ENCODE measurements at places on chromosomes 5 and 9.
A peak's percentile ranks its signal among the peaks of the same experiment; 100 is the strongest.

DNA sequence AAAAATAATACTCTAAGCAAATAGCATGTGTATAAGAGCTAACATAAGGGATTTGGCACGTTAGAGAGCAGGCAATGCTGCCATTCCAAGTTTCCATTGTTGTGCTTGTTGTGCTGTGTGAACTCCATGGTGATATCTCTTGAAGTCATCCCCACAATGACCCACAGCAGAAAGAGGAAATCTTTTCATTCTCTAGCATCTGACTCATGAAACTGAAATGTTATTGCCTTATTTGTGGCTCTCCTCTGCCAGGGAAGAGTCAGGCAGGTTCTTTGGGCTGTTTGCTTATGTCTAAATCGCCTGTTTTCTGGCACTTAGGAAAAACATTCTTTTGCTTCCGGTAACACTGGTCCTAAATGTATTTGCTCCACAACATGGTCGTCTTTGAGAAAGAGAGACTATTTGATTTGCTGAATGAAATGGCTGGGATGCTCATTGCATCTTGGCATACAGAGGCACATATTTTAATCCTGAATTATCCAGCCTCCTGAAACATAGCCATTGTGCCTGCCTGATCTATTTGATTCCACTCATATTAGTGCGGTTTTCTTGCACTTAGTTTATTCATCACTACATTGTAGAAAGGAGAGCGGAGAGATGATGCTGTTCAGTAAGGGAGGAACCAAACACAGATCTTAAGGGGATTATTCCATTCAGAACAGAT is 188.8 kb downstream of the CSNK1G3 start:
- peak; percentile 76 for DNase-seq

- no peak for DNase-seq
Measured at GRCh38 chr5:138054847-138055558, 22.1 kb upstream of the FAM13B start.

- DNase-seq: no peak
Measured at GRCh38 chr5:67475489-67475888, 278.9 kb upstream of the CD180 start.

- no peak for DNase-seq
Measured at GRCh38 chr5:18985171-18985758, 1002.7 kb downstream of the CDH18 start.

DNA sequence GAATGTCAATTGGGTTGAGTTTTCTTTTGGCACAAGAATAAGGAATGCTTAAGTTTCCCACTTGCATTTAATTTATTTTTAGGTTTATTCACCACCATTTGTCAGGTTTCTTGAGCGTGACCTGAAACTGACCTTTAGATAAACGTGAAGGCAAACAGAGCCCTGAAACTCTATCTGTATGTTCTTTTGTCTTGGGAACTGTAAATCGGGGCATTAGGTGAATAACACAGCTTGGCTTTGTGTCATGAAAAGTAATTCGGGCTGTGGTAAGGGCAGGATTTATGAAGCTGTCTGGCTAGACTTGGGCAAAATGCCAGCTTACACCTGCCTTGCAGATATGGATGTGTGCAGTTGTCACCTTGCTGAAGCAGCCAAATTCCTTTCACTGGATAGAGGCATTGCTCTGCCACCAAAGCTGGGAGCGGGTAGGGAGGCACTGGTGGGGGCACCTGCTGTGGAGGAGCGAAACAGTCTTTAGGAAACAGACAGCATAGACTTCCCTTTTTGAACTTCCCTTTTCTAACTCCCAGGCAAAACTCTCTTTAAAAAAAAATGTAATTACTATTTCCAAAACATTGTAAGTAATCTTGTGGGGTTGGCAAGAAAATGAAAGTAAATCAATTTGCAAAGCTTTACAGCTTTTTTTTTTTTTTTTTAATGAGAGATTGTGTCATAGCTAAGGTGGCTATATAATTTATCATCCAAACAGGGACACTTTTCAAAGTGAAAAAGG is 545.2 kb downstream of the CSNK1G3 start:
- no peak for DNase-seq

DNA sequence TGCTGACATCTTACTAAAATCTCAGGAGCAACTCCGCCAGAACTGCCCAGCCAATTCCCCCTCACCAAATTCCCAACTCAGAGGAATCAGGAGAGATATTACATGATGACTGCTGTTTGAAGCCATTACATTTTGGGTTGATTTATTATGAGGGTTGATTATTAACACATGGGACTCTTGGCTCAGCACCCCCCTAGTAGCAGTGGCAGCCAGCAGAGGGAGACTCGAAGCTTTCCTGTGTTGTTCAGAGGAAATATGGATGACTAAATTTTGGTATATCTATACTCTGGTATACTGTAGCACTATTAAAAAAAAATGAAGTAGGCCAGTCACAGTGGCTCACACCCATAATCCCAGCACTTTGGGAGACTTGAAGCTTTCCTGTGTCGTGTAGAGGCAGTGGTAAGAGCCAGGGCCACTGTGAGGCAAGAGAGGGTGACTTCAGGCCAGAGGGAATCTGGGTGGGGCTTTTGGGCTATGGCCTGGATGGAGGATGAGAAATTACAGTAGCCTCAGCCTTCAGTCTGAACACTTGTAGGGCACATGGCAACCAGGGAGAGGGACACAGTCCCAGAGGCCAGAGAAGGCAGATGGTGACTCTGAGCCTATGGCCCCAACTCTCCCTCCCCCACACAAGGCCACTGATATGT is 111.4 kb downstream of the LHX2 start:
- DNase-seq: no peak

DNA sequence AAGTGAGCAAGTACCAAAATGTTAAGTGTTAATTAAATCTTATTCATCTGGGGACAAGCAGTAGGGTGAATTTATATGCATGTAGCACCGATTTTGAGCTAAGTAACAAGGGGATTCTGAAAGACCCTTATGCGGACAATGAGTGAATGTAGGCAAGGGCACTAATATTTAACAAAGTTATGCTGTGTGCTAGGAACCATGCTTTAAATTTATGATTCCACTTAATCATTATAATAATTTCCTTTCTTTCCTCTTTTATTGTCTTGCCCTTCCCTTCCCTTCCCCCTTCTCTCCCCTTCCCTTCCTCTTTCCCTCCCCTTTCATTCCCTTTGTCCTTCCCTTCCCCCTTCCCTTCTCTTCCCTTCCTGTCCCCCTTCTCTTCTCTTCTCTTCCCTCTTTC is 25.7 kb upstream of the TNC start:
- DNase-seq: no peak

GRCh38 chr5:10838038-10838437 is 77.0 kb upstream of the DAP start:
- no peak for DNase-seq

DNA sequence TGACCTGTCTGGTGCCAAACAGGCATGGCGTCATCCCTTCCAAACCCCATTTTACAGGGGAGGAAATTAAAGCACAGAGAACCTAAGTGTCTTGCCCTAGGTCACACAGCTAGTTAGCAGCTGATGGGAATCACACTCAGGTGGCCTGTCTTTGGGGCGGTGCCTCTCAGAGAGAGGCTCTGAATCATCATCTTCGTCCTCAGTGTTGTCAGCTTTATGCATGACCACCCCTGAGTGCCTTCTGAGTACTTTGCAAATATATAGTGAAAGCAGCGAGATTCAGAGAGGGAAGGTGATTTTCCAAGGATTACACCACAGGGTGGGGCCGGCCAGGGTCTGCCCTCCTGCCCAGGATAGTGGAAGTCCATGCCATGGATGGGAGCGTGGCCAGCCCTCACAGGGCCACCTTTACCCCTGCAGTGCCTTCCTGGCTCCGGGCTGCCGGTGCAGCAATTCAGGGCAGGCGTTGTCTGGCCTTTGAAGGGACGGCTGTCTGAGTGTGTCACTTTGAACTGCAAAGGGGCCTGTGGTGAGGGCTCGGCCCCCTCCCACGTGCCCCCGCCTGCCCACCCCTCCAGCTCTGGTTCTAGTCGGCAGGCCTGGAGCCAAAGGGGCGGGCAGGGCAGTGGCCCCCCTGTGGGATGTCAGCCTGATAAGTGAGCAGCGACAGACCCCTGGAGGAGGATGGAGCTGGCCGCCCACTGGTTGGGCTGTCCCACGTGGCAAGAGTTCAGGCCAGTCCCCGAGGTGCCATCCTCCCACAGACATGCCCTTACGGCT is 16.9 kb downstream of the LMX1B start:
- DNase-seq: no peak

GRCh38 chr5:63029891-63030290 is 451.3 kb downstream of the LRRC70 start:
- DNase-seq: no peak

DNA sequence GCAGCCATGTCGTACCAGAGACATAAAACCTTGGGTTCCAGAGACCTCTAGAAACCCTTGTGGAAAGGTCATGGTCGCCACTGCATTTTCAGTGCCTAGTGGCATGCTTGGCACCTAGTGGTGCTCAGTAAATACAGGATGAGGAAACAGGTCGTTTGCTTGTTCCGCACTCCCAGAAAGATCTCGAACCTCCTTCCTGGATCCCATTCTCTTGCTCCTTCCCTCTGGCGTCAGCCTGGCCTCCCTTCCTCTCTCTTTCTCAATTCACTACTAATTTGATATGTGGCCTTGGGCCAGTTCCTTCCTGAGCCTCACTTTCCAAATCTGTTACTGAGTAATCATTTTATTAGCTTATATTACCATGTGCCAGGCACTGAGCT is 4.4 kb downstream of the NDST1 start:
- no peak for DNase-seq

DNA sequence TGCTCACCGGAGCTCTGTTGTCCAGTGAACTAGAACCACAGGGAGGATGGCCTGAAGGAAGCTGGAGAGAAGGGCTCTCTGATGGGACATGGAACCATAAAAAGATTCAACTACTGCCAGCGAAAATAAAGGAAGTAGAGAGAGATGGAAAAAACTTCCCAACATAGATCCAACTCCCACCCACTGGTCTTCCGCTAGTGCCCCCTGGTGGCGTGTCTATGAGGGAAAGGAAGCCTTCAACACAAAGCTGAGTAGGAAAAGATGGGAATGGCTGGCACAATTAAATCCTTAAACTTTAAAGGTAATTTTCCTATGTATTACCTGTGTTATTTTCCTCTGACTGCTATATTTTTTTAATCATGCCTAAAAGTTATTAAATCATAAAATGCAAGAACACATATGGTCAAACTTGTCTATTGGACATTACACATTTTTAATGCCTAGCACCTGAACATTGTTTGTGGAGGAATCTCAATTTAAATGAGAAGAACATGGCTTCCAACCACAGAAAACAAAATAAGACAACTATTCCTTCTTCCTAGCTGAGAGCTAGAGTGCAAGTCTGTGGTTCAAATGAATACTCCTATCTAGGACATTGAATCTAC is 51.5 kb downstream of the CEP120 start:
- DNase-seq: peak; percentile 58

DNA sequence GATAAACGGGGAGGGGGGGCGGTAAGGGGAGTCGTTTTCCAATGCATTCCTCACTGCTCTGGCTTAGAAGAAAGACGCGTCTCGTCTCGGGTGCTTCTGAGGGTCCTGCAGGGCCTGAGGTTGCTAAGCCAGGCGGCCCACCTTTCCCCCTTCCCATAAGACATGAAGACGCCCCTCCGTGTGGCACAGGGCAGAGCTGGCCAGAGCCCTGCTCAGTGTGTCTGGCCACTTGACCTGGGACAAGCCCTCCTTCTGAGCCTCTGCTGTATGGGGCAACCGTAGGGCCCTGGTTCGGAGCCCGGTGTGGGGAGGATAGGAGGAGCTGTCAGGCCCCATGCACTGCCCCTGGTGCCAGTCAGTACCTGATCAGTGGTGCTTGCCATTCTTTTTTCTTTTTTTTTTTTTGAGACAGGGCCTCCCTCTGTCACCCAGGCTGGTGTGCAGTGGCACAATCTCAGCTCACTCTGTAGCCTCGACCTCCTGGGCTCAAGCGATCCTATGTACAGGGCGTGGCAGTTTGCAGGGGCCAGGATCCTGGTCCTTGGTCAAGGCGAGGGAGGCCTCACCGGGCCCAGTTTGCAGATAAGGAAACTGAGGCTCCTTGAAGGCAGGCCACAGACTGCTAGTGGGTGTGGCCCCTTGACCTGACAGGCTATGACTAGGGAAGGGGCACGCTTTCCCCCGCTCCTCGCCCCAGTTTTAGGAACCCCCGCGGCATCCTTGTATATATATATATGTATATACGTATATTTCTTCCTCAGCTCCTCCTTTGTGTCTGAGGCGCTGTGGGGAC is 172.3 kb upstream of the IER5L start:
- no peak for DNase-seq

DNA sequence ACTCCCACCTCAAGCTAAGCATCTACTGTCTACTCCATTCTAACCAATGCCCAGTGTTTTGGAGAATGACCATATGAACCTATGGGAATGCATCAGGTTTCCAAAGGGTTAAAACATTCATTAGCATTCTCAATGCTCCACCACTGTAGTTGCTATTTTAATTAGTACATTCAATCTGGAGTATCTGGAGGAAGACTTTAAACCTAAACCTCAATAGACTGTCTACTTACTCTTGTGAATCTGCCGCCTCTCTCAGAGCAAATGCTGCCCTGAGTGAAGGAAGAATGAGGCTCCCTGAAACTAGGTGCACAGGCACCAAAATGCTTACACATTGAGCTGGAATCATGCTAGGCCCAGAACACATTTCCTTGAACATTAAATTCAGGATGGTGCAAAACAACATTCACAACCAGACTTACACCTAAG is 2.0 kb downstream of the ENC1 start:
- DNase-seq: no peak

GRCh38 chr5:173237143-173237874 is 2.3 kb upstream of the NKX2-5 start:
- no peak for DNase-seq

DNA sequence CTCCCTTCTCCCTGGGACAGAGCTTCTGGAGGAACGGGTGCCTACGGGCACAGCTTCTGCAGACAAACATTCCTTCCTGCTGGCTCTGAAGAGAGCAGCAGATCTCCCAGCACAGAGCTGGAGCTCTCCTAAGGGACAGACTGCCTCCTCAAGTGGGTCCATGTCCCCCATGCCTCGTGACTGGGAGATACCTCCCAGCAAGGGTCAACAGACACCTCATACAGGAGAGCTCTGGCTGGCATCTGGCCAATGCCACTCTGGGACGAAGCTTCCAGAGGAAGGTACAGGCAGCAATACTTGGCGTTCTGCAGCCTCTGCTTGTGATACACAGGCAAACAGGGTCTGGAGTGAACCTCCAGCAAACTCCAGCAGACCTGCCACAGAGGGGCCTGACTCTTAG is 227.9 kb downstream of the SPATA31D1 start:
- no peak for DNase-seq

DNA sequence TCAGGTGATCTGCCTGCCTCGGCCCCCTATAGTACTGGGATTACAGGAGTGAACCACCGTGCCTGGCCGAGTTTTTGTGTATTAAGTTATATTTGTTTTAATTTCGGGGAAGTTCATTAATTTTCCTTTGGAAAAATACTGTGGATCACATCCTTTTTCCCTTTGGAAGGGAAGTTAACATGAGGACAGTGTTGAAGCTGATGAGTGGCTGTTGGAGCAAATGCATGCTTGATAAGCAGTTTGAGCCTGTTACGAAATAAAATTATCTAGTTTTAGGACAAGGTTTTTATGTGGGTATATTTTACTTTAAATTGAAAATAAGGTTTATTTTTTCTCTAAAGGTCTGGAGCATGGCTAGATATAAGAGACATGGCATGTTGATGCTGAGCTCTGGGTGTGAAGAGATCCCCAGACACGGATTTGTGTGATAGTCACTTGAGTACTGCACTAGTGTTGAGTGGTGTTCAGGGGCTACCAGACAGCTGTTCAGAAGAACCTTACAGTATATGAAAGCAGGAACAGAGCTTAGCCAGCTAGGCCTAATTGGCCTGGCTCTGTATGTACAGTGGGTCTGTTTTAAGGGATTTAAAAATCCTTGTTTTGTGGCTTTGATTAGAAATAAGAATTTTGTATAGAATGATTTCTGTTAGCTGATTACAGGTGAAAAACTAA is 17.4 kb downstream of the LMNB1 start:
- no peak for DNase-seq

Data from trophoblast cell (in vitro differentiated cells and primary cell).